Forelimb muscle (tissue), 1 donor: ENCODE measurements at places on chromosomes 5 and 9.

DNA sequence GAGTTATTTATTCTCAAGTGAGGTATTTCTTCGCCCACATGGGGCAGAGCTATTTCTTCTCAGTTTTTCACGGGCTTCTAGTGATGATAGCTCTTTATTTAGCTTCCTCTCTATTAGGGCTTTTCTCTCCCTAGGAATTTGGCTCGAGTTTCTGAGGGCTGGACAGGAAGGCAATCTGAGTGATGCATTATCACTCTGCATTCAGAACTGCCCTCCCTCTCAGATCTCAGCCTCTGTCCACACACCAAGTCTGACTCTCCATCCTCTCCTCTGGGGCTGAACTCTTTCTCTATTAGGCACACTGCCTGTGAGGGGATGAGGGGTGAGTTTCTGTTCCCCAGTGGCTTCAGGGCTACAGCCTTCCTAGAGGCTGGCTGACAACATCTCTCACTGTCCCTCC lies 14.9 kb upstream of the SCAMP1 start:
- no peak for DNase-seq

- no peak for DNase-seq
Measured at GRCh38 chr5:35852084-35852734, 4.5 kb upstream of the IL7R start.

DNA sequence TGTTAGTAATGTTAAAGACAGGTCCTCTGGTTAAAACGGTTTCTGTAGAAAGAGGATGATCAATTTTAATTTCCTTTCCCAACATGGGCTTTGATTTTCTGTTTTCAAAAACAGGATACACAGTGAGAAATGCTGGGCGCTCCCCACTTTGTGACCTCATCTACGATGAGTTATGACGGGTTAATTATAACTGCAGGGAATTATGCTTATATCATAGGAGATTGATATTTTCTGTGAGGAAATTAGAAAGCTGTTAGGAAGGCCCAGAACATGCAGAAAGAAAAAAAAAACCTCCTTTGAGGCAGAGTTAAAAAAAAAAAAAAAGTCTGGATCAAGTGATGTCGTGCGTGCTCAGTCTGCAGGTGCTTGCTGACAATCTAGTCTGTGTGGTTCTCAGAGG lies 176.8 kb upstream of the OTULINL start:
- DNase-seq = no peak

- no peak for DNase-seq
Measured at GRCh38 chr9:13278023-13278367, 1.5 kb downstream of the MPDZ start.

DNA sequence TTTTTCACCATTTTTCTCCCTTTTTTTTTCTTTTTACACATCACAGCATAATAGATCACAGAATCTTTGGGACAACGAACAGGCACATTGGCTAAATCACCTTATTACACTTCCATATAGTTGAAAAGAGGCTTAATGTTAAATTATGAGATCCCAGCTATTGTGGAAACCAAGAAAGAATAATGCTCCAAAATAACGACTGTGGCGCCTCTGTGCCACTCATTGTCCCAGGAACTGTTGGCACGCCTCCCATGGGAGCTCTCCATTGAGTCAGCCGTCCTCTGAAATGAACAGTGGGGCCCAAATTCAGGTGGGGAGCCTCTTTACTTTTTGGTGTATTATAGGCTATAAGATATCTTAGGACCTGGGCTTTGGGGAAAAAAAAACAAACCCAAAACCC lies 82.2 kb upstream of the NFIB start:
- no peak for DNase-seq
